Spinal cord (tissue), 10 donors: ENCODE measurements at places on chromosomes 7 and 10. TPM values are rescaled to one million over a fixed set of nuclear protein-coding genes. Genes with fewer than 3 reads are reported as not detected.

The CAV2 gene
- total RNA-seq = 30.7 TPM

The ITGB8 gene
- total RNA-seq = 57.4 TPM

The COPG2 gene
- 46.8 TPM for total RNA-seq

The CPA1 gene
- total RNA-seq = 0.77 TPM

The MGAM2 gene
- total RNA-seq = 0.33 TPM

The CRHR2 gene
- 2.4 TPM for total RNA-seq

The CUBN gene
- total RNA-seq = 7.2 TPM

The MRPS16 gene
- 65.8 TPM for total RNA-seq

The GIMAP7 gene
- total RNA-seq = 3.3 TPM

The TRUB1 gene
- 51.9 TPM for total RNA-seq

The IDI2 gene
- total RNA-seq = 0.11 TPM

The OR9A2 gene
- total RNA-seq = 0.50 TPM

DNA sequence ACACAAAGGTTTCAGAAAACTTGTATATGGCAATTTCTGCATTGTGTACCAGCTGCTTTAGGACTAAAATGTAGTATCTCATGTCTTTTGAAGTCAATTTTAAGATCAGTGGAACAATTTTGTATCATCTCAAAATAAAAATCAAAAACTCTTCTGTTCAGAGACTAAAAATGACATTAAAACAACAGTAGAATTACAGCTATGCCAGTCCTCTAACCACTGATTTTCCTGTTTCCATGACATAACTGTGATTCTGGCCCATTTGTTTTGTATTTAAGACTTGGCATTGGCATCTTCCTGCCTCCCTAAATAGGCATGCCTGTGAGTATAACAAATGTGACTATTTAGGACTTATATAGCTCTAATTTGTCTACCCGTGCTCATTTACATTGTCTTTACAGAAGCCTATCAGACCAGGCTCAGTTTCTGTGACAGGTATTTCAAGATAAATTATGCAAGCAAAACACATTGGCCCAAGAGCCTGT is 29.1 kb upstream of the VPS41 start:
- peak; percentile 60 for DNase-seq

DNA sequence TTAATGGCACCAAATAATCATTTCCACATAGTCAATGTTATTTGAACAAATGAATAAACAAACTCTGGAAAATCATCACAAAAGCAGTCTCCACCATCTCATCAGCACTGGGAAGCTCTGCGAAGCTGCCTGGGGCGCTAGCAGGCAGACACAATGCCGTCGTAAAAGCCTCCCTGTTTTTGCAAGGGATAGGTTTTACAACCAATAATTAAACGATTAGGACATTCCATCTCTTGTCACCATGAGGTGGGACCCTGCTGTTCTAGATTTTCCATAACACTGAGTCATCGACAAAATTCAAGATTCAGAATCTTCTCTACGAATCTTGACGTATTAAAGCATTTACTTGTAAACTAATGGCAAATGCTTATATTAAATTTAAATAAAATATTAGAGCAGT is 172.8 kb upstream of the AKR1E2 start:
- no peak for DNase-seq

DNA sequence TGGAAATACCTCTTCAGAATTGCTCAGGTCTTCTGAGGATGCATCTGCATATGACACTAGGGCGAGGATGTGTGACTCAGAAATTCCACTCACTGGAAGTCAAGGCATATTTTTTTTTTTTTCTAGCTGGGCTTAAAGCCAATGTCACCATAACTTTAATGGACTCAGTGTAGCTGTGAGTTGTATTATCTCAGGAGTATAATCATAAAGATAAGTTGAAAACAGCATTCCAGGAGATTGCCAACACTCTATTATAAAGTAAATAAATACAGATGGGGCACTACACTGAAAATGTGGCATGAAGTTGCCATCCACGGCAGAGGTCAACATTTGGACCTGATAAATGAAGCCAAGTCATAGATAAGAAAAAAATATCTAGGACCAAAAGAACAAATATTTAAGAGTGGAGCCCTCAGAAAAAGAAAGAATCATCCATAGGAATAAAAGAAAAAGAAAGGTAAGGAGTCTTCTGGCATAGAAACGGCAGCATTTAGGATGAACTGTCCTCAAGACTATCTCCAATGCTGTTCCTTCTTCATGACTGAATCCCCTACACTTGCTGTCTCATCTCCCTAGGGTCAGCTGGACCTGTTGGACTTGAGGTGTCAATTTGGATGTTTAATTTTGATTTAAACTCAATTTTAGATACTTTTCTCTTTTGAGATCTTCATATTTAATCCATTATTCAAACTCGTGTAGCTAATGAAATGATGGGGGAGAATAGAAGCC is 72.9 kb upstream of the CAV2 start:
- no peak for DNase-seq

- DNase-seq = no peak
These were observed 14.0 kb downstream of the AMZ1 start for GRCh38 chr7:2701832-2702593.

- DNase-seq = no peak
These were observed 3.0 kb downstream of the ZYX start for GRCh38 chr7:143384148-143384547.

DNA sequence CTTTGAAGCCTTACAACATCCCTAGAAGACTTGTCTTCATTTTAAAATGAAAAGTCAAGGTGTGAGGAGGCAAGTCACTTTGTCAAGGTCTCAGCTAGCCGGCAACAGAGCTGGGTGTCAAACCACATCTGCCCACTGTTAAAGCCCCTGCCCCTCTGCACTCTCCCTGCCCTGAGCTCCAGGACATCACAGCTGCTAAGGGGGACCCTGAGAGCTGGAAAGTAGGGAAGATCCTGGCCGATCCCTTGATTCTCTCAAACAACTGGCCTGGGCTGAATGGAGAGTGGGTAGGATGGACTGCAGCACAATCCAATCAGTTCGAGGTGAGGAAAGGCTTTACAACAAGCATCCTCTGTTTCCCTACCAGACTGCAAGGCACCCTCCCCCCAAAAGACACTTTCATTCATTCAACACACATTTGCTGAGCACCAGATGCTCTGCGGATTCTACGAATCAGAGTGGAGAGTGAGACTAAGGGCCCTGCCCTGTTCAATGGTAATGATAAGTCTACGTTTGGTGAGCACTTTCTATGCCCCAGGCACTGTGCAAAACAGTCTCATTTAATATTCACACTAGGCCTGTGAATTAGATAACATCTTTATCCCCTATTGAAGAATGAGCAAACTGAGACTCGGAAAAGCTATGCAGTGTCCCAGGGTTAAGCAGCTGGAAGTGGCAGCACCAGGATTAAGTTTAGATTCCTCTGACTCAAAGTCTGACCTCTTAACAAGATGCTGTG is 148.1 kb downstream of the HERPUD2 start:
- DNase-seq = no peak

DNA sequence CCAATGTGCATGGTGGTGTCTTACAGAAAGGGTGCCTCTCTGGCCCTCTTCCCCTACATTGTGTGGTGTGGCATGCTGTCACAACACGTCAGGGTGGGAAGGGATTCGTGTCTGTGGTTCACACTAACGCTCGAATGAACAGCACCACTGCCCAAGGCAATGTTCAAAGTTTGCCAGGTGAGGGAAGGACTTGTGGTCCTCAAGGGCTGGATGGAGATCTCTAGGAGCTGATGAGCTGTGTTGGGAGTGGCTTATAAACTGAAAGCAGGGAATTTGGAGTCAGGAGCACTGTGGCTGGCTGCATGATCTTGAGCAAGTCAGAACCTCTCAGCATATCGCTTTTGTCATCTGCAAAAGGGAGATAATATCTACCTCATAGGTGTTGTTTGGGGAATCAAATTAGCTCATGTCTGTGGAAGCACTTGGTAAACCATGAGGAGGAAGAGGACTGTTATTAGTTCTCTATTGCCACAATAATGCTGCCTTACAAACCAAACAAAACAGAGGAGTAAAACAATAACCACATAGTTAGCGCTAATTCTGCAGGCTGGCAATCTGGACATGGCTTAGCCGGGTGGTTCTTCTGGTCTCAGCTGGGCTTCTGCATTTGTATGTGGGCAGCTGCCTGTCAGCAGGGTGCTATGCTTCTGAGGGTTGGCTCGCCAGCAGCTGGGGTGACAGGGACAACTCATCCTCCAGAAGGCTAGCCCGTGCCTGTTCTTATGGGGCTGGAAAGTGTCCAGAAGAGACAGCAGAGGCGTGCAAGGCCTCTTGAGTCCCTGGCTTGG is 22.9 kb upstream of the C10orf105 start:
- DNase-seq = no peak

DNA sequence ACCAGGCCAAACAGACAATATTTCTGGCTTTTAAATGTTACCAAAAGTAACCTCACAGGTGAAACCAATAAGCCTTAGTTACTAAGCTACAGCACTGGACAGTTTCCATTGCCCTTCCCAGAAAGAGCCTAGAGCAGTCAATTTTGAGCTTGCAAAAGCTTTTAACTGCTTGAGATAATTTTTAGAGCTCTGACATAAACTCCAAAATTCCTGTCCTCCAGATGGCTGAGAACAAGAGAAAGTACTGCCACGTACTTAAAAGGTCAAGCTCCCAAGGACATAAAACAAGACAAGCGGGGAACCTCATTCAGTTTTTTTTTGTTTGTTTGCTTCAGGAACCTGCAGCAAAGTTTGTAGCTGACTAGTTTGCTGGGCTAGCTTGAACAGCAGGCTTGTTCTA is 54.1 kb downstream of the BBS9 start:
- no peak for DNase-seq

DNA sequence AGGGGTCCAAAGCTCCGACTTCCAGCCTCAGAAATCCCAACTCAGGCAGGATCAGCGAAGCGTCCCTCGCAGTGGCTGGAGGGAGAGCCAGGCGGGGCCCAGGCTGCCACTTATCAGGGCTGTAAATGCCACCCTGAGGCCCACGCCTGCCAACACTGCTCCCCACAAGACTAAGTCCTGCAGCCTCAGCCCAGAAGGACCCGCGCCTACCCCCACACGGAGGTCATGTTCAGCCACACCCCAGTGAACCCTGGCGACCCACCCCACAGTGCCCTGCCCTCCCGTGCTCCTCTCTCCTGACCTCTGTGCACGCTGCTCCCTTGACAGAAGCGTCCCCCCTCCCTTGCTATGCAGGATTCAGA is 3.2 kb downstream of the PSMG3 start:
- no peak for DNase-seq

- DNase-seq = no peak
These were observed 89.4 kb downstream of the LRRN3 start for GRCh38 chr7:111180338-111180737.

- DNase-seq = no peak
These were observed 1354.7 kb upstream of the LRRTM3 start for GRCh38 chr10:65571011-65571570.

- DNase-seq = no peak
These were observed 224.8 kb downstream of the MTERF1 start for GRCh38 chr7:91655656-91656055.

- DNase-seq = no peak
These were observed 90.0 kb downstream of the TFEC start for GRCh38 chr7:115940460-115941060.

DNA sequence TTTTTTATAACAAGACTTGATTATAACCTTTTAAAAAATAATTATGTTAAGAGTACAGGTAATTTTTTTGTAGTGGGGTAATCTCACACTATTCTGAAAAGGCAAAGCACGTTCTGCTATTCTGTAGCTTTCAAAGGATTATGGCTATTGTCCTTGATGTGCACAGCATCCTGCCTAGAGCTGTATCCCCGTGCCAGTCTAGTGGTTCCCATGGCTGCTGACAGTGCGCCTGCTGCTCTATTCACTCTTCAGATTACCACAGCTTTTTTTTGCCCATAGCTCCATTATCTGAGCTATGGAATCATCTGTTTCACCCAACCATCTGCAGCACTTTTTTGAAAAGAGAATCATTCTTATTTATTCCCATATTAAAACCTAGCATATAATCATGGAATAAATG is 723.4 kb downstream of the PHTF2 start:
- no peak for DNase-seq

GRCh38 chr7:27198138-27198841 is 1.6 kb downstream of the HOXA13 start:
- DNase-seq = no peak

- DNase-seq = peak; percentile 7
These were observed 28.2 kb downstream of the PHYH start for GRCh38 chr10:13271552-13272163.

GRCh38 chr7:134640842-134641715 is 5.6 kb upstream of the BPGM start:
- no peak for DNase-seq

DNA sequence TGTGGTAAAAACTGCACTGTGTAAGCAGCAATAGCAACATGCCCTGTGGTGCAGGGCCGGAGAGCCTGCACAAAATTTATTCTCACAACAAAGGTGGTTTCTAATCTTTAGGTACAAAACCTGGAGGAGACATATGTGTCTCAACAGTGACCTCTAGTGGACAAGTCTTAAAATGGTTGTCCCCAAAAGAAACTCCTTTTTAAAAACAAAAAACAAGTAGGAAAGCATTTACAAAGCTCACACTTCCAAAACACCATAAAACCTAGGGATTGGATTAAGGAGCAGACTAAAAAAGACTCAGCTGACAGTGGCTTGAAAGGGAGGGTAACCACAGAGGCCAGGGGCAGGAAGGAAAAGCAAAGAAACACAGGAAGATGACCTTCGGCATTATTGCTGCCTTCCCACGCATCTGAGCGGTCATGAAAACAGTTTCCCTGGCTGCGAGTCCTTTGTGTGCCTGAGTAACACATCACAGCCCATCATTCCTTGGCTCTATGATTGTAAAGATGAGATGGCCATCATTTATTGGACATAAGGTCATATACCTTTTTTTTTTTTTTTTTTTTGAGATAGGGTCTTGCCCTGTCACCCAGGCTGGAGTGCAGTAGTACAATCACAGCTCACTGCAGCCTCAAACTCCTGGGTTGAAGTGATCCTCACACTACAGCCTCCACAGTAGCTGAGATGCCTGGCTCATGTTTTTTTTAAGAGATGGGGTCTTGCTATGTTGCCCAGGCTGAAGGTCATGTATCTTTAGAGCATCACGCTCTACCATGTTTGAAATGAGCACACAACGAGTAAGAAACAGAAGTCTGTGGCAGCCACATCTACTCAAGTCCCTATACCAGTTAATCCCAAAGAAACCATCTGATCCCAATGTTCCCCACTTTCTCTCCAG is 39.5 kb downstream of the RSU1 start:
- DNase-seq = peak; percentile 52

GRCh38 chr7:33114976-33115375 is 5.8 kb upstream of the RP9 start:
- no peak for DNase-seq

DNA sequence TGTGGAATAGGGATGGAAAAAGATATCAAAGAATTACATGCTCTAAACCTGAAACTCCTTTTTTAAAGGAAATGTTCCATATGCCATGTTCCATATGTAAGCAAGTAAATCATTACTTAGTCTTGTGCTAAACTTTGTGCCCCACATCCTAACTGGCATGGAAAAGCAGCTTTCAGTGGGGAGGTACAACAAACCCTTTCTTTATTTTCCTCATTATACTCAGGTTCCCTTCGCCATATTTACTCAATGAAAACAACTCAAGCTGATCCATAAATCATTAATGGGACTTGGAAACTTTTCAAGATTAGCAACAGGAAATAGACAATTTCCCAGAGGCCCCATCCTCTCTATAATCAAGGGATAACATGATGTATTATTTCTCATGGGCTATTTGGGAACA is 56.0 kb downstream of the GSAP start:
- no peak for DNase-seq
